CD8-positive, alpha-beta memory T cell (primary cell): ENCODE measurements at places on chromosomes 11 and 22. TPM values are rescaled to one million over a fixed set of nuclear protein-coding genes. Genes with fewer than 3 reads are reported as not detected.

- DNase-seq, result no peak
Observed at GRCh38 chr11:124090996-124091395, 24.3 kb upstream of the VWA5A start.

GRCh38 chr22:34880662-34881061 is 185.3 kb upstream of the ISX start:
- DNase-seq, result no peak

- DNase-seq, result no peak
Observed at GRCh38 chr11:65590240-65590738, 5.3 kb downstream of the KCNK7 start.

DNA sequence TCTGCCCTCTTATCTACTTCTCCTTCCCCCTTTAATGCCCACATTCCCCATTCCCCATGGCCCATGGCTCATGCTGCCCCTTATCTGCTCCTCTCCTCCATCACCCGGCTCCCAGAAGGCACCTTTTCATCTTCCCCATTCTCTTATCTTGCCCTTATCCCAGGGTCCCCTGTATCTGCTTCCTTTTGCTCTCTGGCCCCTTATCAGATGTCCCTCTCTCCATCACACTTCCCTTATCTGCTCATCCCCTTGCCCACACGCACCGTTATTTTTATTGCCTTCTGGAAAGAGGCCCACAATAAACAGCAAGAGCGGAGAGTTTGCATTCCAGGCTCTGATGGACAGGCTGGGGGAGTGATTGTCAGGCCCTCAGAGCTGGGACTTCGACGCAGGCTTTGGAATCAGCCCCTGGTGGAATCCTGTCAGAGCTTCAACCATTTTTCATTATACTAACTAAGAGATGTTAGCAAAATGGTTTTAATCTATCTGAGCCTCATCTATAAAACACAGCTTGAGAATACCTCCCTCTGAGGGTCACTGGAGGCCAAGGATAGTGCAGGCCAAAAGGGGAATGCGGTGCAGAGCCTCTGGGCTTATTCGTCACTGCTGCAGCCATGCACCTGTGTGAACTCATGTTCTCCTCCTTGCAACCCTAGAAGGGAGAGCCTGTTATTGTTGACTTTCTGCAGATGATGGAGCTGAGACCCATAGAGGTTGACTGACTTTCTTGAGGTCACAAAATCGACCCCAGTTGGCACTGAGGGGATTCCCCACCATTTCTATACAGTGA is 37.0 kb upstream of the LRRC55 start:
- DNase-seq, result no peak

- no peak for DNase-seq
Observed at GRCh38 chr11:34443136-34443535, 4.4 kb downstream of the CAT start.

- no peak for DNase-seq
Observed at GRCh38 chr22:49976439-49977175, 16.0 kb downstream of the PIM3 start.

- DNase-seq, result no peak
Observed at GRCh38 chr11:56855217-56855616, 106.7 kb upstream of the OR9G4 start.

DNA sequence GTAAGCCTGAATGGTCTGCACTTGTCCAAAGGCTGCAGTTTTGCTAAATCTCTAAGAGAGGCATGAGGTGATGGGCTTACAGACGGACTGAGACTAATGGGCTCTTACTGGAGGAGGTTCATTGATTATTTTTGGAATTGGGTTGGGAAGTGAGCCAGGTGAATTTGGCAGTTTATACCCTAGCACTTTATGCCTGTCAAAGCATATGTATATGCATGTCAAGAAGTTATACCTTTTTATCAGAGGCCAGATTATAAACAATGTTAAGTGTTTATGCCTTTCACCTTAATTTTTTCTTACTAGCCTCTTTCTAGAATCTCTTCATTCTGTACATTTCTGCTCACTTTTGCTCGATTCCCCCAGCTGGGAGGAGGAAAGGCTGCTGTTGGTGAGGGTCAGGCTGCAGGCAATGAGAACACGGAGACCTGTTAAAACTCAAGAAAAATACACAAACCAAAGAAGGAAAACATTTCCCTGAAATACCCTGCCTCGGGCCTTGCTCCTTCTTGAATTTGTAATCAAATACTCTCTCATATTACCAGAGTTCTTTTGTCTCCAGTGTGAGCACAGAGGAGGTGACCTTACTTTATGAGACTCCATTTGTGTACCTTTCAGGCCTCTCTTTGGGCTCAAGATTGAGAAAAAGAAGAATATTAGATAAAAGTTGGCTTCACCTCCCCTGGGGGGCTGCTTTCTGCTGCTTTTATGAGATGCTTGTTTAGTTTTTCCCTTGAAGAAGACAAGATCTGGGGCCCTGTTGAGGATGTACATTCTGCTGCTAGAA is 19.6 kb downstream of the NAT10 start:
- DNase-seq, result no peak

DNA sequence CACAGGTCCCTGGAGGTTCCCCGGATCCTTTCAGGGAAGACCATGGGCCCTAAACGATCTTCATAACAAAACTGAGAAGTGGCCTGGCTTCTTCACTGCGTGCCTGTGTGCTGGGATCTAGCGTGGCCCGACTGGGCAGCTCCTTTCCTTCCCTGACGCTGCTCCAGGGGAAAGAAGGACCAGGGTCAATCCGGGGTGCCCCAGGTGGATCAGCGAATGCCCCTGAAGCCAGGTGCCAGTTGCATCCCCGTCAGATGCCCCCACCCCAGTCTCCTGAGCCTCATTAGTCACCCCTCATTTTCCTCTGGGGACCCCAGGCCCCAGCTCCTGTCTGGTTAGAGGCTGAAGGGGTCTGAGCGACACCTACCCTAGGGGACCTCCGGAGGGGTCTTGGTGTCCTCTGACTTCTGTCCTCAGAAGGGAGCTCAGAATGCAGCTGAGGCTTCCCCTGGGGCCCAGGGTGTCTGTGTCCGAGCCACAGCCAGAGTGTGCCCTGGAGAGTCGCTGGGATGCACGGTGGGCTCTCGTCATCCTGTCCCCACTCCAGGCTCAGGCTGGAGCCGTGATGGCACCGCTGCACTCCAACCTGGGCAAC is 18.7 kb upstream of the MUC6 start:
- DNase-seq, result peak; percentile 30

DNA sequence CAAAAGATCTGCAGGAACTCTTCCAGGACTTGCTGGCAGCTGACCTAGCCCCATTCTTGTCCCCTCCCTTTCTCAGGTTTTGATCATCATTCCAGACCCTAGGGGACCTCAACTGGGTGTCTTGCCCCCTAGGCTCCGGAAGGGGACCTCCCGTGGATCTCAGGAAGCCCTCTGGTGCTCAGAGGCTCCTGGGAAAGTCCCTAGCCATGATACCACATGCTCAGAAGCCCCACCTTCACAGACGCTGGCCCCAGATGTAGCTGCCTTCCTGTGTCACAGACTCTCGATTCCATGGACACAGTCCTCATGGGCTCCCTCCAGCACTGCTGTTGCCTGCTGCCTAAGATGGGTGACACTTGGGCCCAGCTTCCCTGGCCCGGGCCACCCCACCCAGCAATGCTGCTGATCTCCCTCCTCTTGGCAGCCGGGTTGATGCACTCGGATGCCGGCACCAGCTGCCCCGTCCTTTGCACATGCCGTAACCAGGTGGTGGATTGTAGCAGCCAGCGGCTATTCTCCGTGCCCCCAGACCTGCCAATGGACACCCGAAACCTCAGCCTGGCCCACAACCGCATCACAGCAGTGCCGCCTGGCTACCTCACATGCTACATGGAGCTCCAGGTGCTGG is at the start of gene LRRC55:
TSS of gene LRRC55 (plus strand) at position 276 of the 628 bp plus-strand sequence. CDS start at position 346, 70 bp downstream.
- DNase-seq, result no peak

- peak; percentile 28 for DNase-seq
Observed at GRCh38 chr11:6362873-6363678, 27.2 kb upstream of the SMPD1 start.

- DNase-seq, result no peak
Observed at GRCh38 chr11:131841028-131841427, 470.6 kb downstream of the NTM start.

GRCh38 chr11:110818032-110818687 is 105.9 kb upstream of the ARHGAP20 start:
- DNase-seq, result no peak

DNA sequence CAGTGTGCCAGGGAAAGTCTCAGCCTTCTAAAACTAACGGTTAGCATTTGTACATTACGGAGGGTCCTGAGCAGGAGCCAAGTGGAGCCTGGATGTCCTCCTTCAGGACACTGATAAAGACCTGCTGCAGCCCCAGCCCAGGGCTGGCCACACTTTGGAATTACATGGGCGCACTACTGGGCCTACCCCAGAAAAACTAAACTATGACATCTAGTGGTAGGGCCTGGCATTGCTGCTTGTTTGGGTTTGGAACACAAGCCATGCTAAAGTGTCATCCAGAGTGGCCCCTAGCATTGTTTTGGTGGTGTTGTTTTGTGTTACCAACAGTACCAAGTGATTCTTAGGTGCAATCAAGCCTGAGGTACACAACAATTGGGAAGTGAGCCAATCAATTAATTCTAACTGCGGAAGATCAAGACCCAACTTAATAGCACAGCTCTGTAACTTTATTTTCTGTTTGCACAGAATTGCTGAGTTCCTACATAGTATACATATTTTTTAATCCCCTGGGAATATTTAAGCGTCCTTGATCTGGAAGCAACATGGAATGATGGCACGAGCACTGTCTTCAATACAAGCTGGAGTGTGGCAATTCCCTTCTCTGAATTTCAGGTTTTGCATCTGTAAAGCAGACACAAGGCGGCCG is 340.7 kb downstream of the LARGE1 start:
- no peak for DNase-seq

- no peak for DNase-seq
Observed at GRCh38 chr11:123560006-123560405, 94.4 kb downstream of the SCN3B start.

DNA sequence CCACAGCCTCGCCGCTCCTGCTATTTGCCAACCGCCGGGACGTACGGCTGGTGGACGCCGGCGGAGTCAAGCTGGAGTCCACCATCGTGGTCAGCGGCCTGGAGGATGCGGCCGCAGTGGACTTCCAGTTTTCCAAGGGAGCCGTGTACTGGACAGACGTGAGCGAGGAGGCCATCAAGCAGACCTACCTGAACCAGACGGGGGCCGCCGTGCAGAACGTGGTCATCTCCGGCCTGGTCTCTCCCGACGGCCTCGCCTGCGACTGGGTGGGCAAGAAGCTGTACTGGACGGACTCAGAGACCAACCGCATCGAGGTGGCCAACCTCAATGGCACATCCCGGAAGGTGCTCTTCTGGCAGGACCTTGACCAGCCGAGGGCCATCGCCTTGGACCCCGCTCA is 35.5 kb downstream of the LRP5 start:
- no peak for DNase-seq

DNA sequence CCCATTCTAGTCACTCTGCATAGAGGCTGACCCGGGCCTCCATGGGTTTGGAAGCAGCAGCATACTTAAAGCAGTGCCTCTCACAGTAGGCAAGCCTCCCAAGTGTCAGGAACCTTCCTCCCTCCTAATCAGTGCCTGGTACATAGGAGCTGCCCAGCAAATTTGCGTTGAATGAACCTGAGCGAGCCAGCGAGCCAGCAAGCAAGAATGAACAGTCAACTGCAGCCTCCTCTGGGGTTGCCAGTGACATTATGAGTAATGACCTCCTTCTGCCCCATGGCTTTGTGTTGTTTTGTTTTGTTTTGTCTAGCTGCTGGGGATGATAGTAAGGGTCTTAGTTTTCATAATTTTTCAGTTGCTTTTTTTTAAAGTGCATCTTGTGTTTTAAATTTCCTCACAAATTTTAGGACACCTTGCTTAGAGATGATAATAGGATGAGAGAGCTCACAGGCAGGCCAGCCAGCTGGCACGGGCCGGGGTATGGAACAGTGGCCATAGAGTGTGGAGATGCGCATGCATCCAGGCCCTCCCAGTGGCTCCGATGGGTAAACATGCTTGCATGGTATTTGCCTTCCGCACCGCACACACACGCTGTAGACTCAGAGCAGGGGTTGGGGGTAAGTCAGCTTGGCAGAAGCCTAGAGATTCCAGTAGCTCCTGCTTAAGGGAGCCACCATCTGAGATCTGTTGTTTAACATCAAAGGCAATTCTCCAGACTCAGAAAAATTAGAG is 36.1 kb downstream of the TTC12 start:
- DNase-seq, result no peak

- DNase-seq, result peak; percentile 34
Observed at GRCh38 chr11:114044042-114044871, 15.3 kb upstream of the ZBTB16 start.

- DNase-seq, result no peak
Observed at GRCh38 chr22:24580276-24580675, 12.6 kb downstream of the LRRC75B start.

DNA sequence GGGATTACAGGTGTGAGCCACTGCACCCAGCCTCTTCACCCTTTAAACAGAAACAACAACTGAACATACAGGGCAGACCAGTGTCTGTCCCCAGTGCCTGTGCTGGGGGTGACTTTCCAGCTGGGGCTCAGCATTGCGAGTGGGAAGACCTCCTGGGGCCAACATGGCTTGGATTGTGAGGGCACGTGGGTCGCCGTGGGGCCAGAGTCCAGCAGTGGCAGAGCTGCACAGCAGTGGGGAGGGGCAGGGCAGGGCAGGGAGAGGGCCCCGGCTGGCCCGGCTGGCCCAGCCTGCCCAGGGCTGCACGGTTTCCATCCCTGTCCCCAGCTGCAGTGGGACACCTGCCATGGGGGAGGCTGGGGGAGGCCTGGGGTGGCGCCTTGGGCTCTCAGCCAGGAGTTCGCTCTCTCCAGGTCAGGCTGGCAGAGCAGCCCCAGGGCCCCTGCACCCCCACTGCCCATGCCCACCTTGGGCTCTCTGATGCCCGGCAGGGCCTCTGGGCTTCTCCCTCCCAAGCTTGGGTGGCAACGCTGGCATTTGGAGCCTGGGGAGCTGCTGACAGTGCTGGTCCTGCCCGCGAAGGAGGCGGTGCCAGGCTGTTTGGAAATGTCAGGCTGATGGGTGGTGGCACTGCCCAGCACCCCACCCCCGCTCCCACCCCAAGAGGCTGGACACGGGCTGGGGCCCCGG is 30.5 kb upstream of the CCDC188 start:
- DNase-seq, result no peak

Gene DUSP18
- 12.3 TPM for polyA plus RNA-seq

Gene OR52H1
- polyA plus RNA-seq, result not detected

Gene VPREB1
- not detected for polyA plus RNA-seq

Gene KRTAP5-1
- polyA plus RNA-seq, result not detected

Gene SLC22A25
- not detected for polyA plus RNA-seq

Gene ELF5
- not detected for polyA plus RNA-seq

Gene NXPE2
- polyA plus RNA-seq, result not detected

Gene OR8D4
- polyA plus RNA-seq, result not detected

Gene SMC1B
- polyA plus RNA-seq, result not detected

Gene TYR
- polyA plus RNA-seq, result not detected

Gene PTPN5
- polyA plus RNA-seq, result not detected
